ENCODE measurements at places on chromosomes 3 and 15. TPM values are rescaled to one million over a fixed set of nuclear protein-coding genes. Genes with fewer than 3 reads are reported as not detected.

Gene ISG20
- not detected for total RNA-seq

Gene XCR1
- total RNA-seq = not detected

Gene CAPN3
- 0.49 TPM for total RNA-seq

Gene VPS33B
- total RNA-seq = 13.8 TPM

Gene SUCNR1
- 0.25 TPM for total RNA-seq

Gene TAGLN3
- total RNA-seq = 105 TPM

Gene PLA2G4E
- not detected for total RNA-seq

Gene ROPN1
- total RNA-seq = not detected

Gene ZBED2
- not detected for total RNA-seq

Gene CPN2
- not detected for total RNA-seq

Gene SLC28A1
- total RNA-seq = not detected

Gene C3orf49
- total RNA-seq = not detected

Gene AADACL2
- not detected for total RNA-seq

Gene NEK10
- total RNA-seq = 18.7 TPM

Gene MINAR1
- 2.5 TPM for total RNA-seq

Gene FETUB
- total RNA-seq = not detected

Gene KIF23
- 4.7 TPM for total RNA-seq

Gene LRRC15
- total RNA-seq = not detected

Gene FBXW12
- 1.5 TPM for total RNA-seq

Gene IL1RAP
- total RNA-seq = 13.5 TPM

Gene SNTN
- total RNA-seq = not detected

Gene SCAMP5
- total RNA-seq = 49.2 TPM

Gene CRYGS
- 1.5 TPM for total RNA-seq

Gene CPLX3
- 0.49 TPM for total RNA-seq

Gene GOLGA8G
- total RNA-seq = not detected

Gene NANOGP8
- 0.25 TPM for total RNA-seq

Gene ROPN1B
- 0.98 TPM for total RNA-seq

Gene MYEF2
- 88.0 TPM for total RNA-seq

Gene TCTA
- total RNA-seq = 9.3 TPM

Gene PLIN1
- total RNA-seq = under 0.01 TPM

Gene HES1
- total RNA-seq = 16.2 TPM

Gene KNG1
- total RNA-seq = not detected

Gene DTWD1
- 17.7 TPM for total RNA-seq

Gene OSBPL10
- 11.8 TPM for total RNA-seq

Gene PAQR5
- total RNA-seq = 1.5 TPM

Gene MRPL46
- total RNA-seq = 14.5 TPM

Measured in temporal lobe (tissue), 4 donors.